ENCODE measurements at places on chromosomes 2 and 18.

- no peak for DNase-seq
- peaks cover 70% of the 10 kb centered on the region for H3K36me3 ChIP-seq
- H3K27me3 ChIP-seq, result no peaks in the 10 kb centered on the region
These were observed 135.0 kb downstream of the EPHA4 start for GRCh38 chr2:221437056-221437455.

DNA sequence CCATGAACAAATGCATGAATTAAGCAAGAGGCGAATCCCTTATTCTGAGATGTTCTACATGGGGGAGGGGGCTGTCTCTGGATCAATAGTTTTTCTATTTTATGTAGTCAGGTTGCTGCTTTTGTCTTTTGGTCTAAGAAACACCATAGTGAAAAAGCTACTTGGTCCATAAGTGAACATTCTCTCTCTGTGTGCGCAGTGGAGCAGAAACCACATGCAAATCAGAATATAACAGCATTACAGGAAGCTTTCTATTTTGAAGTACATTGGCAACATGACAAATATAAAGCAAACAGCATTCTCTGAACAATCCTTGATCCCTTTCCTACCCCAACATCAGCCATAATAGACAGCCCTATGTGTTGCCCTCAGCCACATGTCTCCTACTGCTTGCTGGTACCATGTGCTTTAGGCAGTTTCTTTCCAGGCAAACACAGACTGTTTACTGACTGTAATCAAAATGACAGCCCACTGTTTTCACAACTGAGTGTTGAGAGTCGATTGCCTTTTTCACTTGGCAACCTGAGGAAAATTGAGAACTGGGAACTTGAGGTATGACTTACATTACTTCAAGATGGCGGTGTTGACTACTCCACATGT lies 10.6 kb downstream of the SCN3A start:
- H3K4me3 ChIP-seq, result no peak overlapping the region
- no peak for DNase-seq
- H3K4me1 ChIP-seq, result no peaks in the 10 kb centered on the region
- H3K36me3 ChIP-seq, result no peaks in the 10 kb centered on the region
- no peaks in the 10 kb centered on the region for H3K27me3 ChIP-seq

GRCh38 chr2:176461098-176461808 lies 192.0 kb downstream of the MTX2 start:
- no peaks in the 10 kb centered on the region for H3K36me3 ChIP-seq
- no peak for DNase-seq
- H3K4me3 ChIP-seq, result no peak overlapping the region
- peaks cover 18% of the 10 kb centered on the region for H3K27me3 ChIP-seq

- H3K36me3 ChIP-seq, result no peaks in the 10 kb centered on the region
These were observed 147.4 kb upstream of the SIX2 start for GRCh38 chr2:45156605-45157004.

DNA sequence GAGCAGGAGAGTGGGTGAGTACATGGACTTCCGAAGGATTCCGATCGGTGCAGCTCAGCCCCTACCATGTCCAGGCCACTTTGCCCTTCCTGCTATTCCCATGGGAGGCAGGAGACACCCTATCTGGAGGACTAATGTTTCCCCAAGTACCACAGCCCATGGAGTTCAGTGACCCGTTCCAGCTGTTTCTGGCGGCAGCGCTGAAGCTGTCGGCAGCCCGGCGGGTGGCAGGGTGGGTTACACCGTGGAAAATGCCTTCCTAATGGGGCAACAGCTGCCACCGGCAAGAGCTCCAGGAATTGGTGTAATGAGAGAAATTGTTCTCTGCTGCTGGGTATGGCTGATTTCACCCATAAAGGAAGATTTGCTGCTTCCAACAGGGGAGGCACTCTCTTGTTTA lies 98.3 kb downstream of the MYCN start:
- H3K4me1 ChIP-seq, result no peaks in the 10 kb centered on the region
- H3K27ac ChIP-seq, result no peak overlapping the region
- no peaks in the 10 kb centered on the region for H3K27me3 ChIP-seq

DNA sequence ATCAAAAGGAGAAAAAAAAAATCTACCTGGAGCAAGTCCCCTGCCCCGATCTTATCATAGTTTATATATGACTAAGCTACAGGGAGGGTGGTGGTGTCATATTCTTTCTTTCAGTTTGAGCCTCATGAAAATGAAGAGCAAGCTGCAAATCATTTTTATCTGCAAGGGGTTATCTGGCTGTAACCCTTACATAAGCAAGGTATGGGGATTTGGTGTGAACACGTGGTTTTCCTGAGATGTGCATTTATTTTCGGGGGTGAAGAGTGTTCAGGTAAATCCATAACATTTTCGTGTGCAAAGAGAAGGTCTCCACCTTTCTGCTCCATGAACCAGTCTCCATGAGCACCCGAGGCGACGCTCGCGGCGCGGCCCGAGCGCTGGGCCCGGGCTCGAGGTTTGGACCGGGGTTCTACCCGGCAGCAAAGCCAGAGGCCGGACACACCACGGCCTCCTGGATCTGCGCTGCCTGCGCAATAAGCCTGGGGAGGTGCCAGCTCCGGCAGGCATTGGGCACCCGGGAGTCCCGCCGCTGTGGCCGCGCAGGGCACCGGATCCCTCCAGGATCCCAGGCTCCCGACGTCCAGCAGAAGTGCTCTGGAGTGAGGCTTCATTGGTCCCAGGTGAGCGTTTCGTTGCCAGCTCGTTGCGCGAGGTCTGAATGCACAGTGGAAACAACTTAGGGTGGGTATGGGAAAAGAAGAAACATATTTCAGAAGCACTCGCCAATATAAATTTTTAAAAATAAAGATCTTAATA lies 36.1 kb upstream of the GPD2 start:
- peak overlapping the region; percentile 92 for H3K4me3 ChIP-seq
- peak; percentile 37 for DNase-seq

DNA sequence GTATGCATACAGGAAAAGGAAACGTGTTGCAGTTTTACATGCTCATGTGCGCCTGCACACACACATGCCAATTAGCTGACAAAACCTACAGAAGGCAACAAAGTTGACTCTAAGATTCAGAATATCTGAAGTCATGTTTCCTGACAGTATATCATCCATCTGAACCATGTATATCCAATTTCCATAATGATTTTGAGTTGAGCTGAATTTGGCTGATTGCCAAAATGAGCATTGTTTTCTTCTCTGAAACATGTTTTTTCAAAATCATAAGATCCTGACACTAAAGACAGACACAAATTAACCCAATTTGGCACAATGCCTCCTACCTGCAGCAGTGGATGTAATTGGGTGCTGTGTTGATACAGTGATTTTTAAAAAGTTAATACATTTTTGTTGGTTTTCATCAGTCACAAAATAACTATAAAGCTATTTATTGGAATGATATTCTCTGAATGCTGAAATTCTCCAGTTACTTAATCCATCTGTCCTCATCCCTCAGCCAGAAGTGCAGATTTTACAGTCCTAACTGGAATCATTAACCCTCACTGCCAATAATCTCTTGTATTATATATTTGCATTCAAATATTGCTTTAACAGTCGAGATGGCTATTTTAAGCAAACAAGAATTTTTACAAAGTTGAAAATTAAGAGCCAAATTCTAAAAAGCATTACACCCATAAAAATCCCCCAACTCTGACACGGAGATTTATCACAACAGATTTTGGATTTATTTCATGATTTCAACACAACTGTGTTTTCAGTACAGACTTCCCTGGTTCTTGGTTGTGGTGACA lies 161.7 kb upstream of the LMAN1 start:
- no peak overlapping the region for H3K27ac ChIP-seq
- no peak for DNase-seq
- H3K4me1 ChIP-seq, result no peaks in the 10 kb centered on the region
- no peaks in the 10 kb centered on the region for H3K27me3 ChIP-seq

DNA sequence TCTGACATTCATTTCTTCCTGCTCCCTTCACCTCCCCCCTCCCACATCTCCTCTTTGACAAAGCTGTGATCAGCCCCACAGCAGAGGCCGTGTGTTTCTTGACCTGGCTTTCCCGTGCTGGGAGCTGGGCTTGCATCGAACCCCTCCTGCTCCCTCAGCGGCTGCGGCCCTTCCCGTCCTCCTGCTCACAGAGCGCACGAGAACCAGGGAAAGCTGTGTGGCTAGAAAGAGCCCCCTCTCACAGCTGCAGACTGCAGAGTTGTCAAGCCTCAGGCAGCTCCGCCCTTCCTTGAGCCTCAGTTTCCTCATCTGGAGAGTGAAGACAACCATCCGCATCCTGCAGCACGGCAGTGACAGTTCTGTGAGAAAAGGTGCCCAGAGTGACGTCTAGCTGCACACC lies 65.7 kb upstream of the GLI2 start:
- no peaks in the 10 kb centered on the region for H3K36me3 ChIP-seq
- H3K4me3 ChIP-seq, result no peak overlapping the region
- peaks cover 16% of the 10 kb centered on the region for H3K27me3 ChIP-seq
- no peaks in the 10 kb centered on the region for H3K4me1 ChIP-seq
- DNase-seq, result no peak
- H3K27ac ChIP-seq, result no peak overlapping the region
